ENCODE measurements at places on chromosomes 1 and 21.

- DNase-seq = no peak
Observed at GRCh38 chr1:244010703-244011123, 40.4 kb upstream of the ZBTB18 start.

GRCh38 chr1:91511386-91511785, 10.7 kb downstream of the CDC7 start:
- peak; percentile 62 for DNase-seq

DNA sequence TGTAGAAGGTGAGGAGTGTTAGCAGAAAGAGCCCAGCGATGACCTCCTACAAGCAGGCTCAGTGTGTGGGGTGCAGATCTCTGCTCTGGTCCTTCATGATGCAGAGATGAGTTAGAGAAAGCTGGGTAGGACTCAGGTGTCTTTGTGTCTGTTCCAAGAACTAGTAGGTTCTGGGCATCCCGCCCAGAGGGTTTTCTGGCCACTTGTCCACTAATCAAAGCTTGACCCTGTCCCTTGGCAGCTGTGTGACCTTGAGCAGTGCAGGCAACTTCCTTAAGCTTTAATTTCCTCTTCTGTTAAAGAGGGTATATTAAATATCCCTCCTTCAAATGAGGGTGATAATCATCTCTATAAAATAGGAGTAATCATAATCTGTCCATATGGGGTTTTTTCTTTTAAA, 54.7 kb upstream of the WNT4 start:
- no peak for DNase-seq

DNA sequence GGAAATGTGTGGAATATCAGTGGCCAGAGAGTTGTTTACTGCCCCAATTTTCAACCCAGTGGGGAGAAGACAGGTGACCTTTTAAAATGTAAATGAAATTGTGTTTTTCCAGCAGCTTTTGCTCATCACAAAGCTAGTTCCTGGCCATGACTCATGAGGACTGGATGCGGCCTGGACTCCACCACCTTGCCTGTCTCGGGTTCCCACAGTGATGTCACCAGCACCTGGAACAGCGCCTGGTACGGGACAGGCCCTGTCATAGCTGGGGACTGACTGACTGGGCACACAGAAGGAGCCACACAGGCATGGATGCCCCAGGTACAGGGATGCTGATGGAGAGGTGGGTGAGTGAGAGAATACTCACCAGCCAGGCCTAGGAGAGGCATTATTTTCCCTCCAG, 277.1 kb downstream of the AJAP1 start:
- DNase-seq = no peak

DNA sequence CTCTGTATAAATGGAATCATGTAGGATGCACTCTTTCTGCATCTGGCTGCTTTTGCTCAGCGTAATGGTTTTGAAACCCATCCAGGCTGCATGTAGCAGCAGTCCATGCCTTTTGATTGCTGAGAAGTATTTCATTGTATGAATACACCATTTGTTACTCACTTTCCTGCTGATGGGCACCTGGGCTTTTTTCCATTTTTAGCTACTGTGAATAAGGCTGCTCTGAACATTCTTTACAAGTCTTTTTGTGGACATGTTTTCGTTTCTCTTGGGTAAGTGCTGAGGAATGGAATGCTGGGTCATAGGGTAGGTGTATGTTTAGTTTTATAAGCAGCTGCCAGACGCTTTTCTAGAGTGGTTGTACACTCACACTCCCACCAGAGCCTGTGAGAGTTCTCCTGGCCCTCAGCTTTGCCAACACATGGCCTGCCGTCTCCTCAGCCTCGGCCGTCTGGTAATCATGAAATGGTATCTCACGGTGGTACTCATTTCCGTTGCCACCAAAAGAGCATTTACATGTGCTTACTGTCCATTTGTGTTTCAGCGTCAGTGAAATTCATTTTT, 22.7 kb downstream of the SLX9 start:
- no peak for DNase-seq

GRCh38 chr1:112974646-112975045, 18.6 kb upstream of the SLC16A1 start:
- DNase-seq = no peak

DNA sequence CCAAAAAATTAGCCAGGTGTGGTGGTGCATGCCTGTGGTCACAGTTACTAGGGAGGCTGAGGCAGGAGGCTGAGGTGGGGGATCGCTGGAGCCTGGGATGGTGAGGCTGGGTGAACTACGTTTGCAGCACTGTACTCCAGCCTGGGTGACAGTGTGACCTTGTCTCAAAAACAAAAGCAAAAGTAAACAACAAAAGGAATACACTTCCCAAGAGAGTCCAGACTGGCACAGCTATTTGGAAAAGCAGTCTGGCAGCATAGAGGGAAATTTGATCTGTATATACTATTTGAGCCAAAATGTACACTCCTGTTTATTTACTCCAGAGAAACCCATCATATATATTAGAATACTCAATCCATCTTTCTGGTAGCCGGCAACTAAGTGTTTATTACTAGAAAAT, 107.0 kb upstream of the HMCN1 start:
- DNase-seq = no peak

DNA sequence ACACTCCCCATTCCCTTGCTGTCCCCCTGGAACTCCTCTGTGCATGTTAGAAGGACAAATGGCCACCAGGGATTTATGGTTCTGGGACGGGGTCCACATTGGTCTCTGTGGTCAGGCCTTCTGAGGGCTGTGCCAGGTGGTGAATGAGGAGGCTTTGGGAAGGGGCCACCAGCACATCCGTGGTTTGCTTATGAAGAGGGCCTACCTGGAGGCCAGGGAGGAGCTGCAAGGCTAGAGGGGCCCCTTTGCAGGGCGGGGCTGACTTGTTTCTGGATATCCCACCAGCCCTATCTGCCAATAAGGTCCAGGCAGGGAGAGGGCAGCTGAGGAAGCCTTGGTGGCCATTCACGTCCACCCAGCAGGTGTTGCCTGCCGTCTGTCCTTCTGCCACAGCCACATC, 24.9 kb downstream of the KCNA10 start:
- DNase-seq = no peak

GRCh38 chr21:44407493-44407892, 47.8 kb upstream of the LRRC3 start:
- peak; percentile 16 for DNase-seq

- DNase-seq = no peak
Observed at GRCh38 chr1:4792565-4792964, 138.2 kb downstream of the AJAP1 start.

DNA sequence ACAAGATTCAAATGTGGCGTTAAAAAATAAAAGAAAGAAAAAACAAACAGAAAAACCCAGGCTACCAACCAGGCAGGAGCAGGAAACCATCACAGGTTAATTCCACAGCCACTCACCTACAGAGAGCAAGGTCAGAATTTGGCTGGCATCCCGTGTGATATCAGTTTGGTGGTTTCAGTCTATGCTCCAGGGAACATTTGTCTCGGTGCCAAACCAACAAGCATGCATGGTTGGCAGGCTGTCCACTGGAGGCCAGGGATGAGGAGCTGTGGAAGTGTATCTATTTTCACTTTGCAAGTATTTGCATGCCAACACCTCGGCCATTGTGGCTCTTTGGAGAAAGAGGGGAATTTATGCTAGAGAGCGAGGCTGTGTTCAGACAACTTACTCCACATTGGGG, 53.1 kb upstream of the PROX1 start:
- no peak for DNase-seq
